ENCODE measurements at places on chromosomes 1 and 21.

DNA sequence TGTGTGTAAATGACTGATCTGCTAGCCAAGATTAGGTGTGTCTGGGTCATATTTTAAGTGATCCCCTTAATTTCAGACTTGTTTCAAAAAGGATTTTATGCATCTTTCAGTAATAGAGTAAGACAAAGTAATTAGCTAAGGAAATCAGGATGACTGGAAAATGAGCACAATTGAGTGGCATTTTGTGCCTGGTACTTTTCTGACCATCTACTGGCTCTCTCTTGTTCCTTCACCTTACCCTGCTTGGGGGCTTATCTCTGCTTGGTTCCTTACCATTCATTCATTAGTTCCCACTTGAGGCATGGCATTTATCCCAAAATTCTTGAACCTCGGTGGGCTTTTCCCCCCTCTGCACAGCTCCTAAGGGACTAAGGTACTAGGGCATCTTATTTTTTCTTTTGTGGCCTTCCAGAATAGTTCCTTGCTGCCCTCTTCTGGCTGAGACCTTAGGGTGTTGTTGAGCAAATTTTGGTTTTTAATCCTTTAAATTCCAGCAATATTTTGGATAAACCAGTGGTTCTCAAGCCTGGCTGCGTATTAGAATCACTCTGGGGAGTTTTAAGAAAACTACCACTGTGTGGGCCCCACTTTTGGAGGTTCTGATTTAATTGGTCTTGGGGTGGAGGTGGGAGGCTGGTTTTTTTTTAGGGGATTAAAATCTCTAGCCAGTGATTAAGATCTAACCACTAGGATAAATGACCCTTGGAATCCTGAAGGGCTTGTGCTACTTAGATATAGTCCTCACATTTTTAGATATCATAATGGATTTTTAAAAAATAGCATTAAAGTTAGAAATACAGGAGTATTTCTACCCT, 50.8 kb downstream of the HS2ST1 start:
- DNase-seq: no peak

DNA sequence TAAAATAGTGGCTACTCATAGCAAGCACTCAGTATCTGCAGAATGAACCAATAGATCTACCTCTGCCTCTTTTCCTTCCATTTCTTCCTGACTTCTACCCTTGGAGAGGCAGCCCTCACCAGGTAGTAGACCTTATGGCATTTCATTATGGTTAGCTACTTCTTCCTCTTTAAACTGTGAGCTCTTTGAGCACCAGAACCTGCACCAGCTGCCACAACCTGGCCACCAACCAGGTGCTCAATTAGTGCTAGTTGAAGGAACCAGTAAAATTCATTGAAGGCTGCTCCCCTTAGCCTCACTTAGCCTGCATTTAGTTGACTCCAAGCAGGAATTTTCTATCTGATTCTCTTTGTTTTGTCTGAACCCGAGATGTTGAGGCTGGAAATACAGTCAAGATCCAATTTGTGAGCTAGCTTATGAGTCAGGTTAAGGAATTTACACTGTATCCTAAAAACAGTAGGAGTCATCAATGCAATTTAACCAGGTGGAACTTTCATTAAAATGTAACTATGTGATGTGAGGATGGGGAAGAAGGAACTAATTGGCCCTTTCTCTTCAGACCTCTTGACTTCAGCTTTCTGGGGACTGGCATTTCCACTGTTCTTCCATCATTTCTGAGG, 81.5 kb upstream of the UBE2U start:
- peak; percentile 33 for DNase-seq

- no peak for DNase-seq
These were observed 385.4 kb downstream of the DISC1 start for GRCh38 chr1:232011961-232012360.

DNA sequence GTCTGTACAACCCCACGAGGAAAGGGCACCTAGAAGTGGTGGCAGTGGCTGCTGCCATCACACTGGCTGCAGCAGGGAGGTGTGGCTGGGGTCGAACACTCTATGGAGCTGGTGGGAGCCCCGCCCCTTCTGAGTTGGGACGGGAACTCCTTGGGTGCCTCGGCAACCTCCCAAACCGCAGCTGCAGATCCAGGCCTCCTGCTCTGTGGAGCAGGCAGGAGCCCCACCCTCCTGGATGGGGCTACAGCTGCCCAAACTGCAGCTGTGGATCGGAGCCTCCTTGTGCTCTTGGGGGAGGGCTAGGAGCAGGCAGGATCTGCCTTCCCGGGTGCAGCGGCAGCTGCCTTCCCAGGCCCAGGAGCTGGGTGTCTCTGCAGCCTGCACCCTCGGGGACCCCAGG, 38.9 kb upstream of the TARDBP start:
- DNase-seq: no peak

- DNase-seq: no peak
These were observed 201.1 kb downstream of the OMA1 start for GRCh38 chr1:58345215-58346035.

- DNase-seq: no peak
These were observed 111.1 kb upstream of the SGIP1 start for GRCh38 chr1:66422804-66423203.

GRCh38 chr1:38292969-38293368, 246.4 kb upstream of the POU3F1 start:
- no peak for DNase-seq

DNA sequence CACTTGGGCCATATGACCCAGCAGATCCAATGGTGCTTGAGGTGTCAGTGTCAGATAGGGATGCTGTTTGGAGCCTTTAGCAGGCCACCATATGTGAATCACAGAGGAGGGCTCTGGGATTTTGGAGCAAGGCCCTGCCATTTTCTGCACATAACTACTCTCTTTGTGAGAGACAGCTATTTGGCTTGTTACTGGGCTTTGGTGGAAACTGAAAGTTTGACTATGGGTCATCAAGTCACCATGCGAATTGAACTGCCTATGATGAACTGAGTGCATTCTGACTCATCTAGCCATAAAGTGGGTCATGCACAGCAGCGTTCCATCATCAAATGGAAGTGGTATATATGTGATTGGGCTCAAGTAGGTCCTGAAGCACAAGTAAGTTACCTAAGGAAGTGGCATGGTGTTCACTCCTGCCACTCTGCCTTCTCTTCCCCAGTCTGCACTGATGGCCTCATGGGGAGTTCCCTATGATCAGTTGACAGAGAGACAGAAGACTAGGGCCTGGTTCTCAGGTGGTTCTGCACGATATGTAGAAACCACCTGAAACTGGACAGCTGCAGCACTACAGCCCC, 447.3 kb downstream of the AGBL4 start:
- DNase-seq: no peak

GRCh38 chr1:184851822-184852746, 97.4 kb upstream of the EDEM3 start:
- DNase-seq: no peak

DNA sequence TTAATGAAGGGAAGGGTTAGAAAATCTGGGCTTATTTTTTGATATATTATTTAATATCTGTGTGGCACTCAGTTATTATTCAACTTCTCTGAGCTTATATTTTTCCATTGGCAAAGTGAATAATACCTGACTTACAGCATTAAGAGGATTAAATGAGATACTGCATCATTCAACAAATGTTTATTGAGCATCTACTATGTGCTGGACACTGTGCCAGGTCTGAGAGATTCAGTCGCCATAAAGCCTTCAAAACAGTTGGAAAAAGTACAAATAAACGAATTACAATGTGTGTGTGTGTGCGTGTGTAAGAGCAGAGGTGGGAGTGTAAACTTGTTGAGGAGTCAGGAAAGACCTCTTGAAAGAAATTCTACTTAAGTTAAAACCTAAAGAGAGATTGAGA, 87.9 kb upstream of the CD53 start:
- no peak for DNase-seq

DNA sequence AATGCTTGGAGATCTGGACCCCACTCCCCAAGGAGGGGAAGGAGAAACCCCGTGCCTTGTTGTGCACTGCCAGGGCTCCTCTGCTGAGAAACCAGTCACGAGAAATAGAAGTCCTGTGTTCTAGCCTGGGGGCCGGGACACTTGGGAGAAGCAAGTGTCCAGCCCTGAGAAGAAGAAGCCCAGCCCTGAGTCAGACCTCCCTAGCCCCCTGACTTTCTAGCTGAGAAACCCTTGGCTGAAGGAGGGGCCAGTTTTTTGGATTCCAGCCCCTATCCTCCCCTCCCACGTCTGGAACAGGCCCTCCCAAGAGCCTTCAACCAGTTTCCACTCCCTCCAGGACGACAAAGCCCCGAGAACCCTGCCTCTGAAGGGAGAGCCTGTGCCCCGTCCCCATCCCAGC, 100.5 kb downstream of the NAV1 start:
- no peak for DNase-seq

- DNase-seq: no peak
These were observed 8.2 kb downstream of the LRRC8B start for GRCh38 chr1:89532866-89533265.

GRCh38 chr21:46486481-46487126, 27.9 kb downstream of the DIP2A start:
- no peak for DNase-seq

GRCh38 chr1:167229719-167230385, 9.2 kb downstream of the POU2F1 start:
- no peak for DNase-seq

GRCh38 chr1:31135973-31136600, 70.6 kb upstream of the PUM1 start:
- DNase-seq: no peak

- no peak for DNase-seq
These were observed 8.8 kb upstream of the CCDC27 start for GRCh38 chr1:3743421-3743820.

GRCh38 chr1:179447489-179447888, 81.7 kb downstream of the AXDND1 start:
- DNase-seq: no peak

- no peak for DNase-seq
These were observed 85.3 kb downstream of the VPS13D start for GRCh38 chr1:12315146-12315545.

DNA sequence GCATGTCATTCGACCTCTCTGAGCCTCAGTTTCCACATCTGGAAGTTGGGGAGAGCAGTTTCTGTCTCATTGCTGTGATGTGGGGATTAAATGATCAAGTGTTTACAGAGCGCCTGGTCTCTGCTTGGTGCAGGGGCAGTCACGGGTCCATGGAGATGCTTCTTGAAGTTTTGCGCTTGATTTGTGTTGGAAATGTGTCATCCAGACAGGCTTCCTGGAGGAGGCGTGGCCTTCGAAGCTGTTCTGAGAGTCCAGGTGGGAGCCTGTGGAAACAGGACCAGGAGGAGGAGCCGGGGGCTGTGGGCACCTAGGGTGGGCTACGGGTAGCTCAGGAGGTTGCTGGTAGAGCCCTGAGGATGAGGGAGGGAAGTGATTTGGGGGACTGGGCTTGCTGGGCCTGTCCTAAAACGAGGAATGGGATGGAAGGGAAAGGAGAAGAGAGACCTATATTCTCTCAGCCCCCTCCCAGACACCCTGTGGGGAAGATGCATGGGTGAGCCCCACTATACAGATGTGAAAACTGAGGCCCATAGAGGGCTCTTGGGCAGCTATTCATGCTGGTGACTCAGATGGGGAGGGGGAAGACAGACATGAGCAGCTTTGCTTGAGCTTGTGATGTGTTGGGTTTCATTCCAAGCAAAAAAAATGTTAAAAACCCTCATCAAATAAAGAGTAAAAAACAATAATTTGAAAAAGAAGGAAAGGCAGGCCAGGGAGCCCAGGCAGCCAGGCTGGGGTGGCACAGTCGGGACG, 107.2 kb upstream of the WNT4 start:
- DNase-seq: no peak

DNA sequence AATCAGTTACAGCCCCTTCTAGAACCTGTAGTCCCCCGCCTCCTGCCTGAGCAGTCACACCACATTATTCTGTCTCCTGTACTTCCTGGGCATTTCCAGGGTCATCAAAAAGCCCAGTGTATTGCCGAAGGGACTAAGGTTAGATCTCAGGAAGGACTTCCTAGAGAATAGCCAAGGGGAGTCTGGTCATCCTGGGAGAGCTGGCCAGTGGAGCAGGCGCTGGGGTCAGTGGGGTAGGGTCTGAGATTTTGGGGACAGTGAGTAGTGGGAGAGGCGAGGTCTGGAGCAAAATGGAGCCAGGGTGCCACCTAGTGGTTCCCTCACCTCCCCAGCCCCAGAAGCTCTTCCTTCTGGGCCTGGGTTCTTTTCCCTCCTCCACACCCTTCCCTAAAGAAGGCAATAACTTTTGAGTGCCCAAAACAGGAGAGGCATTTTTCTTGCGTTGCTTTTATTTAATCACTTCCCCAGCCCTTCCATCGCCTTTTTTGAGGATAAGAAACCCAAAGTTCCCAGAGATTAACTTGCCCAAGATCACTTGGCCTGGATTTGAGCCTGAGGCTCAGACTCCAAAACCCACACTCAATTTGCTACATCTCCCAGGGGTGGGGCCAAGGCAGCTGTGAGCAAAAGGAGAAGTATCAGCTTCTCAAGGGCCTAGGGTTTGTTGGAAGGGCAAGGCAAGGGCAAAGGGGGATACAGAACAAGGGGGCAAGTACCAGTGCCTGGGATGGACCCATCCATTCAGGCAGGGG, 7.3 kb upstream of the PMVK start:
- DNase-seq: no peak

- no peak for DNase-seq
These were observed 676.6 kb downstream of the USP25 start for GRCh38 chr21:16406355-16406754.

DNA sequence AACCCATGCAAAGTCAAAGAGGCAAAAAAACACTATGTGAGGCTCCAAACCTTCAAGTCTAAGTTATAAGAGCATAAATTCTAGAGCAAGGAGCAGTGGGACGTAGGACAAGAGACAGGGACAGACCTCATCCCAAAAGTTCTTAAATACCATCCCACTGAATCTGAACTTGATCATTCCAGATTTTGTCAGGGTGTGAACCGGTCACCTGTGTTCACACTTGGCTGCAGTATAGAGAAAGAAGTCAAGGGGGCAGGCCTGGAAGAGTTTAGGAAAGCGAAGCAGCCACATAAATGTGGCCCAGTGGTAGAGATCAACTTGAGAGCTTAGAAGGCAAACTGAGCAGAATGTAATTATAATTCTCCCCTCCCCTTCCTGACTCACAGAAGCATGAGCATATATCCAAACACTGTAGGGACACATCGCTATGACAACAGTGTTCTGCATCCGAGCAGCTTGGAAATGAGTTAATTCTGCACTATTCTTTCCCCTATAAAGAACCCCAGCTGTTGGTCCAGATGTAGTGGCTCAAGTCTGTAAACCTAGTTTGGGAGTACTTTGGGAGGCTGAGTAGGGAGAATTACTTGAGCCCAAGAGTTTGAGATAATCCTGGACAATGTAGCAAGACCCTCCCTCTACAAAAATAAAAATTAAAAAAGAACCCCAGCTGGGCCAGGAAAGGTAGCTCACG, 2.7 kb downstream of the AKR7A2 start:
- no peak for DNase-seq

- DNase-seq: no peak
These were observed 69.4 kb upstream of the VAV3 start for GRCh38 chr1:108034396-108034795.

DNA sequence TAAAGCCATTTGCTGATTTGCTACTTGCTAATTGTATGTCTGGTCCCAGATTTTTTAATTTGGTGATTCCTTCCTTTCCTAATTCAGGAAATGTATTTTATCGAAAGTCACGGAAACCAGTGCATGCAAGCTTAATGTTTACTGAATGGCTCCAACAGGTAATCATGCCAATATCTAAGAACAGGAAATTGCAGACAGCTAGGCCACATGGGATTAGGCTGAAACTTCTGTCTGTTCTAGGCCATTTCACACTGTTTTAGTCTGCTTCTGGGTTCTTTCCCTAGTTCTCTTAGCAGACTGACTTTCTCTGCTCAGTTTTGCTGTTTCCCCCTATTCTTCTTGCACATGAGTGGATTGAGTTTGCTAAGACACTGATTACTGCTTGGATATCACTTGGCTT, 111.4 kb downstream of the NTNG1 start:
- no peak for DNase-seq
